HFFc6 (cell line): ENCODE measurements at places on chromosomes 1 and 21. TPM values are rescaled to one million over a fixed set of nuclear protein-coding genes. Genes with fewer than 3 reads are reported as not detected.

DNA sequence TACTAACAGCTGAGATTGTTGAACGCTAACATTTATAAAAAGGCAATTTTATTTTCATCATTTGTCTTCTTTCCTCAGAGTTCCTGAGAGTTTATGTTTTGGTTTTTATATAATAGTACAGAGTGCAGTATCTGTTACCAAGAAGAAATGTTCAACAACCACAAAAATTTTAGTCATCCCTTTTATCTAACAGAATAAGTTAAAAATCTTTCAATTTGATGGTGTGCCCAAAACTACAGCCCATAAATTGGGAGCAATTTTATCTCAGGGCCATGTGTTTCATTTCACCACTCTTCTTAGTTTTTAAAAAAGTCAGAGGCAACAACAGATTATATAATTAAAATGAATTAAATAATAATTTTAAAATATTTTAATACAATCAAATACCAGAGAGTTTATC is 37.1 kb downstream of the NEXN start:
- peaks cover 44% of the 10 kb centered on the region for H3K36me3 ChIP-seq
- H3K27me3 ChIP-seq = peaks cover 2% of the 10 kb centered on the region; the same call in 1 of the 2 replicates
- peaks cover 38% of the 10 kb centered on the region for H3K4me1 ChIP-seq
- H3K27ac ChIP-seq = peak overlapping the region; percentile 38; the same call in 1 of the 2 replicates
- H3K4me3 ChIP-seq = peak overlapping the region; percentile 22; the same call in 1 of the 2 replicates
- DNase-seq = peak; percentile 41

COL16A1 gene
- 72.5 and 100 TPM in 2 replicates for total RNA-seq

- no peak overlapping the region for H3K27ac ChIP-seq
- H3K4me1 ChIP-seq = no peaks in the 10 kb centered on the region
- no peak overlapping the region for H3K4me3 ChIP-seq
- DNase-seq = no peak
Observed at GRCh38 chr1:8789314-8790214, 27.9 kb downstream of the RERE start.

- peak overlapping the region; percentile 4 for H3K4me3 ChIP-seq
- peaks cover 8% of the 10 kb centered on the region; the same call in 1 of the 2 replicates for H3K36me3 ChIP-seq
- H3K4me1 ChIP-seq = peaks cover 49% of the 10 kb centered on the region
- H3K27ac ChIP-seq = peak overlapping the region; percentile 84
- DNase-seq = no peak
Observed at GRCh38 chr21:26148071-26148839, 22.3 kb downstream of the APP start.

BRINP2 gene
- total RNA-seq = not detected in 2 replicates

COL8A2 gene
- total RNA-seq = 1.9 and 5.7 TPM in 2 replicates

MANEAL gene
- 9.5 to 10.1 TPM (median 9.6 TPM) in 3 replicates for total RNA-seq

- peaks cover 74% of the 10 kb centered on the region for H3K36me3 ChIP-seq
- H3K4me3 ChIP-seq = peak overlapping the region; percentile 10; the same call in 1 of the 2 replicates
- no peaks in the 10 kb centered on the region; the same call in 1 of the 2 replicates for H3K27me3 ChIP-seq
- H3K4me1 ChIP-seq = peaks cover 85% of the 10 kb centered on the region
- DNase-seq = peak; percentile 89
- H3K27ac ChIP-seq = peak overlapping the region; percentile 72
Observed at GRCh38 chr21:38815060-38815405, 9.3 kb downstream of the ETS2 start.

DNA sequence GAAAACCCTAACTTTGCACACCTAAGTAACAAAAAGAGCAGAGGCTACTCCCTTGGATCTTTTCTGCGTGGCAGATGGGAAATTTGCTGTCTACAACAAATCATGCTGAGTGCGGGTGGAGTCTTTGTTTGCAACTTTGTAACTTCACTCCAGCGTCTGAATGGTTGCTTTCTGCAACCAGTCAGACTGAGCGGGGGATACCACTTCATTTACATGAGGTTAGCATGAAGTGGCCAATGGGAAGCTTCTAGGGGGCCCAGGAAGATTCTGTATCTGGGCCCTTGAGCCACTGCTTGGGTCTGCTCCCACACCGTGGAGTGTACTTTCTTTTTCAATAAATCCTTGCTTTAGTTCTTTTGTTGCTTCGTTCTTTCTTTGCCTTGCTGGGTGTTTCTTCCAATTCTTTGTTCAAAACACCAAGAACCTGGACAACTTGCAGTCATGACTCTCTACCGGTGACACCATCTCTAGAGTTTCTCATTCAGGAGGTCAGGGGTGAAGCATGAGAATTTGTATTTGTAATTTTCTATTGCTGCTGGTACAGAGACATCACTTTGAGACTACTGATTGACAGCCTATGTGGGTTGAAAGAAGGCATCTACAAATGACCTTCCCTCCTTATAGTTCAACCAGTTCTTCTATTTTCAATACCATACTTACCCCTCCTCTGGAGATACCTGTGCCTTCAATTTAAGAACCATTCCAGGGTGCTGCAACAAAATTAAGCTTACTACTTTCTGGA is 55.8 kb upstream of the RC3H1 start:
- H3K4me1 ChIP-seq = peaks cover 21% of the 10 kb centered on the region
- no peak for DNase-seq
- H3K27ac ChIP-seq = no peak overlapping the region
- peaks cover 10% of the 10 kb centered on the region for H3K27me3 ChIP-seq
